ENCODE measurements at places on chromosomes 3 and 15. TPM values are rescaled to one million over a fixed set of nuclear protein-coding genes. Genes with fewer than 3 reads are reported as not detected.
A peak's percentile ranks its signal among the peaks of the same experiment; 100 is the strongest.

DNA sequence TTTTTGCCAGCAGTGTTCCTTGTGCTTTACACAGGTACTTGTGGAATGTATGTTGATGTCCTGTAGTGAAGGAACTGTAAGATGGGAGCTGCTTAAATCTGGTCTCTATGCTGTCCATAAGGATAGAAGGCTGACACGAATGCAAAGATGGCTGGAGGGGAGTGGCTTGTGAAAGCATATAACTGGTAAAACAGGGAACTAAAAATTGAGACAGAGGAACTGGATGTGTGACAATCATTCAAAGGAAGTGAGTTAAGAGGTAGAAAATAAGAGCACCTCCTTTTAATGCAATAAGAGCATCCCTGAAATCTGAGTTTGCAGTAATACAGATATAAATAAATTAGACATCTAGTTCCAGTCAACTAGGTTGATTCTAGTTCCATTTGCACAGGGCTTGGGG is 35.2 kb downstream of the RNF13 start:
- no peak for DNase-seq

GRCh38 chr15:68560501-68561113 is 18.2 kb upstream of the CORO2B start:
- no peak for DNase-seq

DNA sequence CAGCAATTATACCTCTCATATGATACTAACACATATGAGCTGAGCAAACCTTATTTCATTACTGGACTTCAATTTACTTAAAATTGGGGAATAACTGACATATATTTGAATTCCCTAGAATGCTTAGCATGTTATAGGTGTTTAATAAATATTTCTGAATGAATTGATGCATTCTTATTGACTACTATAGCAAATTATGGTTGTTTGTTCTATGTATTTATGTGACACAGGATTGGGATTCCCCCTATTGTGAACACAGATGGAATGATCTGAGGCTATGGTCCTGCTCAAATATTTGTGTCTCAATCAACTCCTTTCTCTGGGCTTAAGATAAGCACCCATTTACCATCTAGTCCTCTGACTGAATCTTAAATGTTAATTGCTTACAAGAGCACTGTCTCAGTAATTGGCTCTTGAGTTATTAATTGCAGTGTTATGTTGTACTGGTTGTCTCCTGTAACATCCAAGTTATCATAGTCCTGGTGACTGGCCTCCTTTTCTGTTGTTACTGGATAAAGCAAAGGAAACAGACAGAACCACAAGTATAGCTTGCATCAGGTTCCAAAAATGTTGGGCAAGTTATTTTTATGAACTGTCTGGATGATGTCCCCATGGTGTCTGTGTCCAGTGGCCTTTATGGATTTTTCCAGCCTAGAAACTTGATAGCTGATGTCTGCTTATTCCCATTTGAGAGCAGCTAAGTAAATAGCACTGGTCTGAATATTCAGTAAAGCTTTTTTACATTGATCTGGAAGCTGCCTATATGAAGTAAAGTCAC is 2.3 kb upstream of the UACA start:
- no peak for DNase-seq

DNA sequence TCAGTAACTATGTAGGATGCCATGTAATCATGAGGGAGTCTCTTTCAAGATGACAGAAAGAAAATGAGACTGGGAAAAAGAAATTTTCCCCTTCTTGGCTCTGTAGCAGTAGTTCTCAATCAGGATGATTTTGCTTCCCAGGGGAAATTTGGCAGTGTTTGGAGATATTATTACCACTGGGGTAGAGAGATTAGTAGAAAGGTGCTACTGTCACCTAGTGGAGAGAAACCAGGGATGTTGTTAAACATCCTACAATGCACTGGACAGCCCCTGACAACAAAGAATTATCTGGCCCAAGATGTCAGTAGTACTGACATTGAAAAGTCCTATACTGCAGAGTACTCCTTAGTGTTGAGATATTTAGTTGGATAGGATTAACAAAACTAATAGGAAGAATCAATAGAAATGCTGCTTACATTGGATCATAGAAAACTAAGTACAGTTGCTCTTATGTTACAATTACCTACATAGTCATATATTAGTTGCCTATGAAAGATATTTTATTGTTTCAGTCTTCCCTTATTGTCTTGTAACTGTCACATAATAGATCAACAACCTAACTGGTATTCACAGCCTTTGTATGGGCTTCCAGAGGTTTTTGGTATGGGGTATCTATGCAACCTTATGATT is 433.3 kb downstream of the RAP2B start:
- DNase-seq = no peak

GRCh38 chr15:66424963-66425612 is 38.4 kb downstream of the MAP2K1 start:
- DNase-seq = no peak

GRCh38 chr15:38746211-38746610 is 181.6 kb upstream of the RASGRP1 start:
- DNase-seq = no peak

DNA sequence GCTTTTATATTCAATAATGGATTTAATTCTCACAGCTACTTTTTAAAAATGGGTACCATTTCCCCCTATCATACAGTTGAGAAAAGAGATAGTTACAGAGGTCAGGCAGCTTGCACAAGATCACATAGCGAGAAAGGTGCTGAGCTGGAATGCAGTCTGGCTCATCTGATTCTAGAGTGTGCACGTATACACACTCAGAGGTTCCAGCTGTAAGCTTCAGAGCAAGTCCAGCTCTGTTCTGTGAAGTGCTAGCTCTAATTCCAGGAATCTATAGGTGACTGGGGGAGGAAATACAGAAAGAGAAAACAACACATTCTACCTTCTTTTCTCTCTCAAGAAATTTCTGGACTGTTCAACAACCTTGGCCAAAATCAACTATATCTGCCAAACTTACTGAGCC is 318.7 kb downstream of the FOXP1 start:
- DNase-seq = no peak

- DNase-seq = no peak
These were observed 60.9 kb upstream of the MEX3B start for GRCh38 chr15:82106679-82107078.

GRCh38 chr3:178618896-178619295 is 82.7 kb downstream of the KCNMB2 start:
- no peak for DNase-seq

DNA sequence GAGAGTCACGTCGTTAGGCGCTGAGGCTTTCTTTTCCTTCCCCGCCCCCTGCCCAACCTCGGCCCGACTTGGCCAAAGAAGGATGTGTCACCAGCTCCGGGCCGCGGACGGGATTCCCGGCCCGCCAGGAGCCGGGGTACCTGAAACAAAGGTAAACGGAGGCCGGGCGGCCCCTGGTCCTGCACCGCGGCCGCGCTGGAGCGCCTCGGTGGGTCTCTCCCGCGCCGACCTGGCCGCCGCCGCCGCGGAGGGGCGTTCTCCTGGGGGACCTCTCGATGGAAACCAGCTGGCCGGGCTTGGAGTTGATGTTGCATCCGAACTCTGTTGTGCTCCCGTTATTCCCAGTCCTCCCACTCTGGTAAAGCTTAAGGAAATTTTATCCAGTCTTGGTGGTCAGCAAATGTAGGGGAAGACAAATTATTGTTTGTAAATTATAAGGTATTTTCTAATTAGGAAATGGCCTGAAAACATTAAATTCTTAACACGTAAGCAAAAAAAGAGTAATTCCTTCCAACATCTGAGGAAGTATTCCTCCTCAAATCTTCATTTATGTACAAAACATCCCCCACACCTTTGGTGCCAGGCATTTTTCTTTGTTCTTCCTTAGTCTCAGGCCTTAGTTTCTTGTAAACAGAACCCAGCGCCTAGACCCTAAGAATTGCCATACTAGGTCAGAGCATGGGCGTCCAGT is 888 bp downstream of the PPP2R3A start:
- DNase-seq = peak; percentile 70

DNA sequence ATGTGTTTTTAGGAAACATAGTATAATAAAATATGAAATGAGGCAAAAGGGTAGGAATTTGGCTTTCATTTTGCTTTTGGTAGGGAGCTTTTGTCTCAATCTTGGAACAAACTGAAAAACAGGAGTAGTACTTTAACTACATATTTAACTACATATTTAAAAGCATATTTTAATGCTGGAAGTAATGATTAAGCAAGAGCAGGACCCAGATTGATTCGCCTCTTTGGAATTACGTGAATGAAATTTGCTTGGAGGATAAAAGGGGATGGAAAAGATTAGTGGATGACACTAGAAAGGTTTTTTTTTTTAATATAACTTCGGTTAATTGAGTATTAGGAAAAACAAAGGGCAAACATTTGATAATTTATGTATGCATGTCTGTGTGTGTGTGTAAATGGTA is 11.2 kb upstream of the TMEM212 start:
- no peak for DNase-seq

- no peak for DNase-seq
These were observed 434.5 kb upstream of the RGMA start for GRCh38 chr15:93523481-93523880.

DNA sequence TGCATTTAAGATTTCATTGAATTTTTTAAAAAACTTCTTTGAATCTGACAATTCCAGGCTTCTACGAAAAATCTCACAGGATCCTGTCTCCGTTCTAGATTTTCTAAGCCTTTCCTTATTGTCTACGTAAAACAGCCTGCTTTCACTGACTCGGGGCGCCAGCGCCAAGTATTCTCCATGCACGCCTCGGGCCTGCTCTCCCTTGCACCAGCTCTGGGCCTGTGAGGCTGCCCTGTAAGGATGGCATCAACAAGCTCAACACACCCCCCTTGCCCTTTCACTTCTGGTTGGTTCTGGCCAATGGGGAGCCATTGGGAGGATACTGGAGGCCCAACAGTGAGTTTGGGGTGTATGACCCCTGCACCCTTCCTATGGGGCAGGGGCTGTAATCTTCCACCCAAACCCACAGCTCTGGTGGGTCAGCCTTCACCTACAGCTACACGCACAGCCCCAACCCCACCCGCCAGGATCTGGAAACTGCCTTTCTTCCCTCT is 47.8 kb downstream of the SLC41A3 start:
- no peak for DNase-seq

DNA sequence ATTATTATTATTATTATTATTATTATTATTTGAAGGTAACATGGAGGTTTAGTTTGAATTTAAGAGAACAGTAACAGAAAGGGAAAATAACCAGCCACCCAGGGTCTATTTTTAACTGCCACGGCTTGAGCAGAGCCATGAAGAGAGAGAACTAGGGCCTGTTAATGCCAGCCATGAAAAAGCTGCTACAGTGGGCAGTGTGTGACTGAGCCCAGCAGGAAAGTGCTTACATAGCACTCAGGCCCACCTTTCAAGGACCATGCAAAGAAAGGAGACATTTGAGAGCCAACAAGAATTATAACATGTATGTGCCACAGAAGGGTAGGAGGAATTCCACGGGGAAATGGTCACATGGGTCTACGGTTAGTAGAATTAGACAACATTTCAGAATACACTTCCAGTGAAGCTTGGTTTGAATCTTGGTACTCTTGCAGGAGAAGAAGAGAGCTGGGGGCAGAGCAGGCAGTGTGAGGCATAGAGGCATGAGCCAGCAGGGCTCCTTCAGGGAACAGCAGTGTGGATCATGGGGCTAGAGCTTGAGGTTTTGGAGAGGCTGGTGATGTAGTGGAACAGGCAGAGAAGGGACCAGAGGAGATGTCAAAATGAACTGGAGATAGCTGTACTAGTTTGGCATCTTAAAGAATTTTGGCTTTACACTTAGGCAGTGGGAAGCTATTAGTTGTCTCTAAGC is 140.7 kb downstream of the CMSS1 start:
- no peak for DNase-seq

DNA sequence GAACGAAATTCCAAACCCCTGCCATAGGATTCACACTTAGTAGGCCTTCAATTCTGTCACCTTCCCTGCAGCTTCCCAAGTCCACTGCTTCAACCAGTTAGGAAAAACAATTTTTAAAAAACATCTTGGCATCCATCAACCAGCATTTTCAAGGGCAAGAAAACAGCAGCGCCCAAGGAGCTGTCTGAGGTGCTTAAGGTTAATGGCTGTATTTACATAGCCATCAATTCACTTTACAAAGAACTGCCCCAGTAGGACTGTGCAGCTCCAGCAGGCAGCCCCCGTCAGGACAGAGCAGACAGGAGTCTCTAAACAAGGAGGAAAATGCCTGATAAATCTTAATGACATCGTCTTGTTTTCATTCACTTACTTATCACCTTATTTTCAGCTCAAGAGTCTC is 13.3 kb downstream of the TAFA4 start:
- DNase-seq = no peak

GRCh38 chr15:98160236-98160635 is 199.7 kb downstream of the ARRDC4 start:
- DNase-seq = no peak

DNA sequence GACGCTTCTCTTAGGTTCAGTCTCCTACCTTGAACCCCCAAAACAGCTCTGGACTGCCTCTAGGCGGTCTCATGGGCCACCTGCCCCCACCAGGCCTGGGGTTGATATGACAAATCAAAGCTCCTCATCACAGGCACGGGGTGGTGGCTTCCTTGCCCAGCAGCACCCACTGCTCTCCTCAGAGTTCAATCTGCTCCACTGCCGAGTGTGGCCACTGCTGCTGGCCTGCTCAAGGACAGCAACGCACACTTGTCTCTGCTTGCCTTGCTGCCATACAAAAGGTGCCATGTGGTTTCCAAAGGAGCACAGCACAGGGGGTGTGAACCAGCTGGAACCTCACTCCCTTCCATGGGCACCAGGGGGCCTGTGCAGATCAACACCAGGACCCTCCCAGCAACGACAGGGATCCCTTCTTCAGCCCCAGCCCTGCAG is 10.2 kb downstream of the KBTBD13 start:
- no peak for DNase-seq

DNA sequence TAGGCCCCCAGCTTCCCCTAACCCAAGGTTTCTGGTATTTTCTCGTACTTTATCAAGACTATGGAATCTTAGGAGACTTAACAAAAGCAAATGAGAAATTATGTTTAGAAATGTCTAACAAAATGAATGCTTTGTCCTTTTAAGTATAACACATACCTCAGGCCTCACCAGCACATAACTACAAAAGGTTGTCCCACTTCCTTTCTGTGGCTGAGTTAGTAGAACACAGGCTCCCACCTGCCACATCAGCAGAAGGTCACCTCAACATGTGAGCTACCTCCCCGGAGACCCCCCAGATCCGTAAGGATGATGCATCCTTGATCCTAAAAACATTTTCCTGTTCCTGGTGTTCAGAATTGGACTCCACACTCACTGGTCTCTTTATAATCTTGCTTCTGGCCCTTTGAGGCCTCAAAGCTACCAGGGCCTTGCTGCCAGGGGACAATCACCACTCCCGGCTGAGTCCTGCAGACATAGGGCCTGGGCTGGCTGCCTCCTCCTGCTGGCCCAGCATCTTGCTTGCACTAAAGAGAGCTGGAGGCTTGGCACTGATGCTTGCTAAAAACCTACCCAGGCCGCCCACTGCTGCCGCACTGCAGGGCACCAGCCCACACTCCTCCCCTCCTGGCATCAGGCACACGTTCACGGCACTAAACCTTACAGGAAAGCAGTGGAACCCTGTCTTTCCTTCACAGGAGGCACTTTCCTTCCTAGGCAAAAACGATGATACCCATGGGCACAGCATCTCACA is 2.9 kb downstream of the CCRL2 start:
- DNase-seq = peak; percentile 58

Gene GPR62
- total RNA-seq = not detected

Gene GHSR
- not detected for total RNA-seq

Gene GCSAM
- not detected for total RNA-seq

Gene RBMS3
- total RNA-seq = 25.3 TPM

Gene FANCD2OS
- total RNA-seq = not detected

Gene HYKK
- total RNA-seq = 4.9 TPM

Gene ESYT3
- 0.65 TPM for total RNA-seq

Gene GOLGA6A
- total RNA-seq = not detected

Gene GOLGA8M
- total RNA-seq = 1.2 TPM

Gene CD200
- 0.91 TPM for total RNA-seq

Gene POC1A
- 1.5 TPM for total RNA-seq

Gene TEX55
- not detected for total RNA-seq

Gene CATSPER2
- total RNA-seq = 1.1 TPM

Gene SETMAR
- total RNA-seq = 15.4 TPM

Gene MAP6D1
- total RNA-seq = 3.0 TPM

Data from Right ventricle myocardium superior (tissue), 1 donor.